ENCODE measurements at places on chromosomes 7 and 10.

GRCh38 chr10:29105516-29106215, 183.2 kb upstream of the LYZL1 start:
- DNase-seq = no peak

GRCh38 chr7:18399436-18400235, 95.9 kb upstream of the HDAC9 start:
- no peak for DNase-seq

- DNase-seq = peak; percentile 64
These were observed 148.1 kb downstream of the SLIT1 start for GRCh38 chr10:97037365-97038361.

- DNase-seq = no peak
These were observed 19.1 kb upstream of the ARMS2 start for GRCh38 chr10:122435212-122435827.

- DNase-seq = no peak
These were observed 143.6 kb upstream of the KIF5B start for GRCh38 chr10:32199714-32200394.

DNA sequence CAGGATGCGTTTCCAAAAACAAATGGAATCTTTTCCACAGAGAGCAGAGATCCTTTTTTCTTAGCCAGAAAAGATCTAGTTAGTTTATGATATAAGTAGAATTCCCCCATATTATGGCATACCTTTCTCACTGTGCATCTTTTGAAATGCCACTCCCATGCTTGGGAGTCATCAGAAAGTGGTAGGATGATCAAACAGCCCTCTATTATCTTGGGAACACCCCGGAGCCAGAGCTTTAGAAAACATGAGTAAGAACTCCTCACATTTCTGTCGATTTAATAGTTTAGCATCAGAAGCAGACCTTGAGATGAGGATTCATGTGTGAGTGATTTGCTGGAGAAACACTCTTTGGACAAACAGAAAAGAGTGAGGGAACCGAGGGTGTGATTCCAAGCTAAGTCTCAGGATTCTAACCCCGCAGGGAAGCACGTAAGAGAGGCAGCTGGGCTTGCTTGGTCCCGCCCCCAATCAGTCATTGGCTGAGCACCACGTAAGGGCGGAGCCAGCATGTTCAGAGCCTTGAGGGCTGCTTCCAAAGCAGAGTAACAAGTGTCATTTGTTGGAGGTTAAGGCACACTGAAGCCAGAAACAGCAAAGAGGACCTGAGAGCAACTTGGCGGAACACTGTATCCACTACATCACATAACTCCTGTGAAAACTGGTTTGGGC, 43.7 kb upstream of the NXPH1 start:
- no peak for DNase-seq

- DNase-seq = no peak
These were observed 2.0 kb downstream of the C10orf105 start for GRCh38 chr10:71717551-71717951.

DNA sequence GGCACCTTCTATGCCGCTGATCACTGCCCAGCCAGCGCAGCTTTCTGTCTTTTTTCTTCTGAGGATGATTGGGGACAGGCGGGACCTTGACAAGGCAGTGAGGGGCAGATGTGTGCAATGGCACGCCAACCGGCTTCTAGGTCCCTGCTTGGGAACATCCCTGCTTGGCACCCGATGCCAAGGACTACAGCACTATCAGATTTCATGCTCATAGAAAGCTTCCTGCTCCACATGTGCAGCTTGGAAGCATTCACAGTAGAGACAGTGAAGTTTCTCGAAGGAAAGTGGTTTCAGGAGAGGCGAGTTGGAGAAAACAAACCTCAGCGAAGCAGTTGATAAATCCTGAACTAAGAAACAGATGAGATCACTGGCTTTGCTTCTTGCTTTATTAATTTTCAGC, 267.5 kb upstream of the HABP2 start:
- no peak for DNase-seq

DNA sequence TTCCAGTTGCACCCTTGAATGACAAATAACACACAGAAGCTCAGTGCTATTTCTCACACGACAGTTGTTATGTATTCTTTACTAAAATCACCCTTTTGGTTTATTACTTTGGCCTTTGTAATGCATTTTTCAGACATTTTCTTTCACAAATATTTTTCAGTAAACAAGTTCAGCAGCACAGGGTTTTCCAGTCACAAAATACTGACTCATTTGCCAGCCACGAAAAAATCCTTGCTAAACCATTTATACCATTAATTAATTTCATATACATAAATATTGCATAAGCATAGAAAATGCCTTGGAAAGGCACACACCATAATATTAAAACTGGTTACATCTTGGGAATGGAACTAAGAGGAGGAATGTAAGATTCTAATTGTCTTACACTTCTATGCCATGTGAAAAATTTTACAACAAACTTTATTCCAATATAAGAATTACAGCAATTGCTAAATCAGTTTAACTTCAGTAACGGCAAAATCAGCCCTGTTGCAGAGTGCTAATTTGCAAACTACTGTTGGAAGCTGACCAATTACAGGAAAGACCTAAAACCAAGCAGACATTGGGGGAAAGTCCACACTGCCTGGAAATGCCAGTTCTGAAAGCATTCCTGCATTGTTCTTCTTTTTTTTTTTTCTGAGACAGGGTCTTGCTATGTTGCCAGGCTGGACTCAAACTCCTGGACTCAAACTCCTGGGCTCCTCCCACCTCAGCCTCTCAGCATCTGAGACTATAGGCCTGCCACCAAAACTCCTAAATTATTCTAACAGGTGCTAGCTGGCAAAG, 31.6 kb upstream of the PBLD start:
- no peak for DNase-seq

DNA sequence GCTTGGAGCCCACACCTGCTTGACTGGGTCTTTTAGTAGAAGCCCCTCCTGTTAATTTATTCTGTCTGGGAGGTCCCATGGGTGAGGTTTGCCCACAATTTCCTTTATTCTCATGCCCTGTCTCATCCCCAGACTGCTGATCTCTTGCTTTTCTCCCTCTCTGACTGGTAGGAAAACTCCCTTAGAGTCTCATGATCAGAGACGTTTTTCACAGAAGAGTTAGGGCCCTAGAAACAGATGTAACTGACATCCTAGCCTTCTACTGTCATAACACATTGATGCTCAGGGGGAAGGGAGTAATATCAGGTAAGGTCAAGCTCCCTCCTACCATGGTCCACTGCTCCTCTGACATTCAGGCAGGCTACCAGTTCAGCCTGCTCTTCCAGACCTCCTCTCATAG, 43.7 kb upstream of the WASL start:
- no peak for DNase-seq

Data from stimulated activated CD4-positive, alpha-beta T cell treated with anti-CD3 and anti-CD28 coated beads, Interleukin-1b, Interleukin-23, amount 100 ng/mL, for 24 hours (primary cell).